Stimulated activated CD8-positive, alpha-beta memory T cell treated with anti-CD3 and anti-CD28 coated beads, Interleukin-7, amount 100 ng/mL, for 48 hours (primary cell): ENCODE measurements at places on chromosomes 12 and 14.
A peak's percentile ranks its signal among the peaks of the same experiment; 100 is the strongest.

- no peak for DNase-seq
Observed at GRCh38 chr12:14416658-14417057, 51.2 kb downstream of the ATF7IP start.

DNA sequence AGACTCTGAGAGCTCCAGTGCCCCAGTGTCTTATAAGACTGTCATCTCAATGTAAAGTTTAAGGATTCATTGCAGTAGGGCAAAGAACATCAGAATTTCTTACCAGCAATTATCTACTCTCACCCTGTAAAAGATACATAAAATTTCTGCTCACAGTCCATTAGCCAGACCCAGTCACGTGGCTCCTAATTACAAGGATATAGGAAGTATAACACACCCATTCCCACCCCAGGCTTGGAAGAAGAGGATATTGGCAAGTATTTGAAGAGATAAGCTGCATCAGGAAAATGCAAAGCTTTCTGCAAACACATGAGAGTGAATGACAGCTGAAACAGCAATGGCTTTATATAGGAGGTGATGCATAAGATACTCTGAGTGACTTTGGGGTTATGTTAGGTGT, 14.3 kb downstream of the SYT1 start:
- DNase-seq, result no peak

DNA sequence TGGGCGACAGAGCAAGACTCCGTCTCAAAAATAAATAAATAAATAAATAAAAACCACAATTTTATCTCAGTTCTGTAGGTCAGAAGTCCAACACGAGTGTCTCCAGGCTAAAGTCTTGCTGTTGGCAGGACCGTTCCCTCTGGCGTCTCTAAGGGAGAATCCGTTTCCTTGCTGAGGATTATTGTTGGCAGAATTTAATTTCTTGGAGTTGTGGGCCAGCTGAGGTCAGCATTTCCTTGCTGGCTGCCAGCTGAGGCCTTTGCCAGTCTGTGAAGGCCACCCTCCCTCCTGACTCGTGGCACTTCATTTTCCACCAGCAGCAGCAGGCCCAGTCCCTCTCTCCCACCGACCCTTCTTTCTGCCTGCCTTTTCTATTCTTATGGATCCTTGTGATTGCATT, 17.2 kb downstream of the PSMC1 start:
- no peak for DNase-seq

- DNase-seq, result no peak
Observed at GRCh38 chr14:73788701-73789551, 62.7 kb upstream of the PTGR2 start.

GRCh38 chr12:131035245-131035681, 81.6 kb downstream of the ADGRD1 start:
- DNase-seq, result no peak

- no peak for DNase-seq
Observed at GRCh38 chr12:66467932-66468331, 165.6 kb downstream of the HELB start.

- DNase-seq, result no peak
Observed at GRCh38 chr12:109737631-109738030, 24.0 kb downstream of the FAM222A start.

GRCh38 chr14:70188322-70188658, 461 bp downstream of the SLC8A3 start:
- no peak for DNase-seq

GRCh38 chr14:92726135-92726932, 22.1 kb downstream of the LGMN start:
- DNase-seq, result no peak

GRCh38 chr14:33734387-33734786, 216.5 kb downstream of the EGLN3 start:
- no peak for DNase-seq

DNA sequence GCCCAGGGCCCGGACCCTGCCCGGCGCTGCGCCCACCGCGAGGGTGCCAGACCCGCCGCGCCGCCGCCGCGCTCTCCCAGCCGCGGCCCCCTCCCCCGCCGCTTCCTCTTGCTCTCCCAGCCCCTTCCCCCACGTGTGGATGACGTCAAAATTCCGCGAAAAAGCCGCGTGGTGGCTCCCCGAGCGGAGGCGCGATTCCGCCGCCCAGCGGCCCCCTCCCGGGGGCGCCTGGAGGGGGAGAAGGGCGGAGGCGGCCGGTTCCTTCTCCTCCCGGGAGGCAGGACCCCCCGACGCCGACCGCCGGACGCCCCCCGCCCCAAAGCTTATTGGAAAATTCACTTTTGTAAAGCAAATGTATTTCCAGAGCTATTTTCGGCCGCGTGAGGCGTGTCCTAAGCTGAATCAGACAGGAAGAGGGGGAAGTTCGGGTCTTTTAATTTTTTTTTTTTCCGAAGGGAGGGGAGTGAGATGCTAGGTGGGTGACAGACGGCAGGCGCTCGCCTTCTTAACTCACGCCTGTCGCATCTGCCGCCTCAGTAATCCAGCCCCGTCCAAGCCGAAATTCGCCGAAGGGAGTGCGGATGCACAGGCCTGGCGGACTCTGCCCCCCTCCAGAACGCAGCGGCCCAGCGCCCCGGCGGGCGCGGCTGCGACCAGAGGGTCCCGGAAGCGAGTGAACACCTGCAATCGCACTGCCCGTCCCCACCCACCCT, 4.1 kb upstream of the CCND2 start:
- DNase-seq, result peak; percentile 90

GRCh38 chr12:27967551-27968054, 4.9 kb downstream of the PTHLH start:
- DNase-seq, result no peak

- DNase-seq, result peak; percentile 11
Observed at GRCh38 chr14:103385929-103386712, 906 bp downstream of the MARK3 start.

- no peak for DNase-seq
Observed at GRCh38 chr12:47025798-47026197, 53.6 kb upstream of the PCED1B start.

- no peak for DNase-seq
Observed at GRCh38 chr12:54019924-54020590, 8.2 kb upstream of the HOXC6 start.

GRCh38 chr12:42174978-42175377, 30.3 kb upstream of the GXYLT1 start:
- no peak for DNase-seq

GRCh38 chr12:77761286-77761685, 69.4 kb upstream of the NAV3 start:
- DNase-seq, result no peak

DNA sequence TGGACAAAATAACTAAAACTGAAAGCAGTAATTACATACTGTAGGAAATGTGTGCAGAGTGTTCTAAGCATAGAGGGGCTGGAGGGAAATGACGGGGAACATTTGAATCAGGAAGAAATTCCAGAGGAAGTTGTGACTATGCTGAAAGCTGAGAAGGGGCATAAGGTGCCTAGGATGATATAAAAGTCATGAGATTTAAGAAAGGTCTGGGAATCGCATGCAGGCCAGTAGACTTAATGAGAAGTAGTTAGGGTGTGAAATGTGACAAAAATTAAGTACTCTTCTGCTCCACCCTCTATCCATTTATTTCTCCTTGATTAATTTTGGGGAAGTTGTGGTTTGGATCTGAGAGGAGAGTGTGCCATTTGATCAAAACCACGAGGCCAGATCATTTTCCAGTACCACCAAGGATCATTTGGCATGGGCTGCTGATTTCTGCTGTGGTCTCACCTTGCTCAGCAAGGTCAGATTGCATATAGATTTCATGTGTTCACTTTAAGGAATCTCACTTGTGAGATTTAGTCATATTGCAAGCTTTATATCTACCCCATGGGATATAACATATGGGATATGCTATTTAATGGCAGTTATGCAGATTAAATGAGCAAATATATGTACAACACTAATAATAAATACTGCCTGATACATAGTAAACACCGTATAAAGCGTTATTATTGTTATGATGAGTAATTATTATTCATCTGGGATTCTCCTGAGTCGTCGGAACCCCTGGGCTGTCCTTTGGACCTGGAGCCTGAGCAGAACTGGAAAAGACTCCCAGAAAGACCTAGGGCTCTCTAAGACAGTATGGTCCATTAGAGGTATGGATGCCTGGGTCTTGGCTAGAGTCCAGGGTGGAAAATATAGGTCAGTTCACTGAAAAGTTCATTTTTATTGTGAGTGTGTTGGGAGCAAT, 72.3 kb downstream of the SRGAP1 start:
- no peak for DNase-seq

DNA sequence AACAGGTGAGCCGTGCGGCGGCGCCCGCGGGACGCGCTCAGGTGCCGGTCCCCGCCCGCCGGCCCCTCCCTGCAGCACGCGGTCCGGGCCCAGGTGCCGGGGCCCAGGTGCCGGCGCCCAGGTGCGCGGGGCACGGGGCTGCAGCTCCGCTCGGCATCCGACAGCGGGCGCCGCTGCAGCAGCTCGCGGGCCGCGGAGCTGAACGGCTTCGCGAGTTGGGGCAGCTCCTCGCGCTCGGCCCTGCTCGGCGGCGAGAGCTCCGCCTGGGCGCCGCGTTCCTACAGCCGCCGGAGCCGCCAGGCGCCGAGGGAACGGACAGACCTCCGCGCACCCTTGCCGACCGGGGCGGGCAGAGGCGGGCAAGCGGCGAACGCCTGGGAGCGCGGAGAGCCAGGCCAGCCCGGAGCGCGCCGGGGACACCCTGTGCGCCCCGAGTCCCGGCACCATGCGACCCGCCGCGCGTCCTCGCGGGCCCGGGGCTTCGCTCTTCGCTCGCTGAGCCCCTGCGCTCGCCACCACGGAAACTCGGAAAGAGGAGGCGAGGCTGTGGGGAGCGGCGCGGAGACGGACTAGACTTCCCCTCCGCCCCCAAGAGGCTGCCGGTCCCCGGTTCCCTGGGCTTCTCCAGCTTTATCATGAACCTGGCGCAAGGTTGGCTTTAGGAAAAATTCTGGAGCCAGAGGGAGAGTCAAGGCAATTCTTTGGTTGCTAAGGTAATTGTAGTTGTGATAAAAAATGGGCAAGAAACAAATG, at the start of gene RGS6:
TSS of gene RGS6 (plus strand) at position 201 of the 753 bp plus-strand sequence.
- DNase-seq, result peak; percentile 9

GRCh38 chr12:118035190-118036041, 18.9 kb downstream of the RFC5 start:
- no peak for DNase-seq

DNA sequence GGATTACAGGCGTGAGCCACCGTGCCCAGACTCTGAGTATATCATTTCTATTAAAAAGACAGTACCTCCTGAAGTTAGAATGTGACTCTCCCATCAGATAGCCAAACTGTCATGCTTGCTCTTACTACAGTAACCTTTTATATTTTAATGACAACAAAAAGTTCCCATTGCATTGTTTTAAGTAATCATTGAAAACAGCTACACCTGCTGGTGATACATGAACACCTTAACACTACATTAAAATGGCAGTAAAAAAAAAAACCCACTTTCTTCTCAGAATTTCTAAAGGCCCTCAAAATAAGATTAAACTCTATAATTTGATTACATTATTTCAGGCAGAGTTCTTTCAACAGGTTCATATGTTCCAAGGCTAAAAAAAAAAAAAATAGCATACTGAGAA, 76.7 kb downstream of the SH2B3 start:
- DNase-seq, result no peak

DNA sequence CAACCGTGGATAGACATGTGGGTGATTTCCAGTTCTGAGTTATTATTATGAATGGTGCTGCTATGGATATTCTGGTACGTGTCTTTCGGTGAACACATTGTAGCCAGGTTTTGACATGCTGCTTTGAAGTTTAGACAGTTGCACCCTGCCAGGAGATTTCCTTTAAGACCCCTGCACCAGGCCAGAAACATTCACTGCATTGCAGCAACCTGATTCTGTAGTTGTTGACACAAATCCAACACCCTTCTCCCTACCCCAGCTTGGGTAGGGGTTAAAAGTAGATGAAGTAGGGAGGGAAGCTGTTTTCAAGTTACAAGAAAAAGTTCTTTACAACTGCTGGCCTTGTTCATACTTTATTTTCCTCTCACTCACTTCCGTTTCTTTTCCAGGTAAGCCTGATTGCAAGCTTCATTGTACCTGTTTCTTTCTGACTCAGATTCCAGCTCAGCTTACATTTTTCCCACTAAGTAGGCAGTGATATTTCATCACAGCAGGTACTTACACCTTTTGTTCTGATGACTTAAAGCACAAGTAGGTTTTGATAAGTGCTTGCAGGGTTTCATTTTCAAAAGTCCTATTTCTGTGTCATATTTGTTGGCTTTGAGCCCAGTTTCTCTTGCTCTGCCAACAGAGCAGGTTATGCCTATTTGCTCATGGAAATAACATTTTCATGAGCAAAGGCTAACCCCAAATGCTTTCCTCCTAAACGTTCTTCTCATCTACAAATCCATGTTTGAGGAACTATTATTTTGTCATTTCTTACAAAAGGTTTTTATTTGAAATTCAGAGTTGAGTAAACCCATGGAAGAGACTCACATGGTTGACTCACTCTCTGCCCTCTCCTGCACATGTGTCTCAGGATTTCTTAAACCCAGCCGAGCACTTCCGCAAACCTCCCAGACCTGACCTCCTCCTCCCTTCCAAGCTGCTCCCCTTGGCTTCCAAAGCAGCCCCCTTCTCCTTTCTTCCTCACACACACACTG, 12.1 kb upstream of the LTA4H start:
- DNase-seq, result no peak

- DNase-seq, result no peak
Observed at GRCh38 chr12:28104903-28105864, 85.1 kb upstream of the CCDC91 start.

DNA sequence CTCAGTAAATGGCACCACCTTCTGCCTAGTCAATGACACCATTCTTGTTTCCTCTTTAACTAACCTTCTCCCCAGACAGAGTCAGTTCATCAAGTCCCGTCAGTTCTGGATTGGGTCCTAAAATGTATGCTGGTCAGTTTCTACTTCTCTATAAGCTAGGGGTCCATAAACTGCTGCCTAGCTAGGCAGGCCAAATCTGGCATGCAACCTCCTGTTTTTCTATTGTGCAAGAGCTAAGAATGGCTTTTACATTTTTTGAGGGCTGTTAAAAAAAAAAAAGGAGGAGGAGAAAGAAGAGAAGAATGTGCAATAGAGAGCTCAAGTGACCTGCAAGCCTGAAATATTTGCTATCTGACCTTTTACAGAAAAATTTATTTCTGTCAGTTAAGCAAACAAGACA, 6.4 kb upstream of the TMED10 start:
- no peak for DNase-seq

DNA sequence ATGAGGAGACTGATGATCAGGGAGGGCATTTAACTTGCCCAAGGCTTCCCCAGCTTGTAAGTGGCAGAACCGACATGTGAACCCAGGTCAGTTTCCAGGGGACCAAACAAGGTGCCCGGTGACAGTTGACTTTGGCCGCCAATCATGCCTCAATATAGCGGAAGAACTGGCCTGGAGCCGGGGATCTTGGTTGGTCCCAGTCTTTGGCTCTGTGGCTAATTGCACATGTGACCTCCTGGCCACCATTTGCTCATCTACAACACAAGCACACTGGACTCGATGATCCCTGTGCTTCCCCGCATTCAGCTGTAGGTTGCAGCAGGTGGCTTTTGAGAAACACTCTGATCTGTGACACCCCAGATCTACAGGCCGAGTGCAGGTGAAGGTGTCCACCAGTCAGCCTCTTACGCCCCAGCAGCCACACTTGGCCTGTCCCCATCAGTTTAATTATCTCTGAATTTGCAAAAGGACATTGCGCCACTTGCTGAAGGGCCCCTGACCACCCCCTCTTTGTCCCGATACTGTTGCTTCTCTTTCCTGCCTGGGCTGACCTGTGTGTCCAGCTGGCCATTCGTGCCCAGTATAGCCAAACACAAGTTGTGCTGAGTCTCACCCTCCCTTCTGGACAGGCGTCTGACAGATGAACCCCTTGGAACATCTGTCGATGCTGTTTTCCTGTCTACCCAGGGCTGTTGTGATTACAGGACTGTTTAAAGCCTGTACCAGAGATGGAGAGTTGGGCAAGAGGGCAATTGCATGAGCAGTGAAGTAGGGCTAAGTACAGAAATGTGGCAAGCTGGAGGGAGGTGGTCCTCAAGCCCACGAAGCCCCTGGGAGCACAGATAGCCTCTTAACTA, 14.1 kb downstream of the ACACB start:
- no peak for DNase-seq
